ENCODE measurements at places on chromosomes 16 and 17.

GRCh38 chr17:79272666-79273219 is 198.1 kb downstream of the ENGASE start:
- no peak for DNase-seq

DNA sequence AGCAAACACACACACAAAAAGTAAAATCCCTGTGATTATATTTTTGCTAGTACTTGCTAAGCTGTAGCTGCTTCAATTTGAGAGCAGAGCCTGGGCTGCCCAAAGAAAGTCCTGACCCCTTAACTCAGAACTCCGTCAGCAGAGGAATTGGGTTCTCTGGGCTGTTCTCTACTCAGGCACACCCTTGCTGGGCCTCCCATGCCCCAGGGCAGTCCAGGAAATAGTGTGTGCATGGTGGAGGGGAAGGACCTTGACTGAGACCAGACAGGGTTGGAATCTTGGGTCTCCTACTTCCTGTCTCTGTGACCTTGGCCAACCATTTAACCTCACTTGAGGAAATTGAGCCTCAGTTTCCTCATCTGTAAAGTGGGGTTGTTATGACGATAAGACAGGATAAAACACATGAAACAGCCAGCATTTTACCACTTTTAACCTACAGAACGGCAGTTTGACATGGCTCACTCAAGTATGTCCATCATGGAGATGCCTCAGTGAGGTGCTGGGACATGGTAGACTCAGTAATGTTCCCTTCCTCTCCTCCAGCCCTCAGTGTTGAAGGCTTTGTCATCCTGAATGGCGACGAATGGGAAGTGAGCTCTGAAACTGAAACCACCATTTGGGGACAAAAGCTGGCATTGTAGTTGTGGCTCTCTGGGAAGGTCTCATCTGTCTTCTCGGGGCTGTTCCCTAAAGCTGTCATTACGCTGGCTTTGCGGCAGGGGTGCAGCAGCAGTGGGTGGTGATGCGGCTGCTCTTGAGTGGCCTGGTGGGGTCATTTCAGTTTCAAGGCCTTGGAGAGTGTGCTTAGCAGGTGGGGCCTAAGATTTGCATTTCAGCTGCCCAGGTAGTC is 74.9 kb downstream of the CMIP start:
- no peak for DNase-seq

DNA sequence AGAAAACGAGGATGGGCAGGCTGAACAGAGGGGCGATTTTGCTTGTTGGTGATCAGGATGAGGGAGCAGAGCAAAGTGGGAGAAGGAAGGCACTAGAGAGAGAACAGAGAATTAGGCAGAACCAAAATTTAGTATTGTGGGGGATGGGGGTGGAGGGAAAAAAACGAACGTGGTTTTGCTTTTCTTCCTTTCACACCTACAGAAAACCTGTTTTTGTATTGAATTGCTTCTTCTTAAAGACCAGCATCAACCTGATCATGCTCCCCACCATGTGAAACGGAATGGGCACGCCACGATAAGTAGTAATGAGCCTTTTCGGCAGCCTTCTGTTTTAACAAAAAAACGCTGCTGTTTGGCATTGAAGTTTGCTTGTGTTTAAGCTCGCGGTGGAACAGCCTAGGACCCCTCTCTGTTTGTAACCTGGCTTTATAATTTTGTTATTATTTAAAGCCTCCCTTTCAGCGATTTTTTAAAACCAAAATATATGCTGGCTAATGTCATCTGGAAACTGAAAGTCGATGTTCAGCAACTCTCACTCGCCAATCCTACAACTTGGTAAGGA is 36.8 kb downstream of the ERCC4 start:
- DNase-seq, result no peak

GRCh38 chr17:35808240-35808961 is 883 bp upstream of the TAF15 start:
- no peak for DNase-seq

- no peak for DNase-seq
Observed at GRCh38 chr17:61389670-61390478, 9.8 kb upstream of the TBX2 start.
